ENCODE measurements at places on chromosomes 13 and 19.
A peak's percentile ranks its signal among the peaks of the same experiment; 100 is the strongest.

DNA sequence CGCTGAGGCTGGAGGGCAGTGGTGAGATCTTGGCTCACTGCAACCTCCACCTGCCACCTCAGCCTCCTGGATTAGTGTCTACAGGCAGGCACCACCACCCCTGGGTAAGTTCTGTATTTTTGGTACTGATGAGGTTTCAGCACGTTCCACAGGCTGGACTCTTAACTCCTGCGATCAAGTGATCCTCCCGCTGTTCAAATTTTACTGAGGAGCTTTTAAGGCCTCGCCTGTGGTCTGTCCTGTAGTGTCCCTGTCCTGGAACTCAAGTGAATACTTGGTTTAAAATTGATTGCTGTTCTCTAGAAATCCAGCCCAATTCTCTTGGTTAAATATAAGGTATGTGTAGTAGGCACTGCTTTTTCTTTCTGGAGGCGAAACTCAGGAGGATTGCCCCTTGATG is 65.2 kb downstream of the DPRX start:
- DNase-seq = no peak

DNA sequence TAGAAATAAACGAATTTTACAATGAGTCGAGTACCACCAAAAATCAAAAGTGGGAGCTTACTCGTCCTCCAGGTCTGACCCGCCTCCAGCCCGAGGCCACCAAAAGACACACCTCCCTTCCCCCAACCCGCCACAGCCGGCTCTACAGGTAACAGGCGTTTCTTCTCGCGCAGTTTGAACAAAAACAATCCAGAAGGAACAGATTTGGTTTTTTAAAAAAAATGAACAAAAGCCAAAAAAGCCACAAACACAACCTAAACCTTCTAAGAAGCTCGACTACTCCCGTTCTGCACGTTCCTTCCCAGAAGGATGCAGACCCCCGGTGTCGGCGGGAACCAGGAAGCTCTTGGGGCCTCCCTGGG is 671 bp downstream of the ZDHHC20 start:
- peak; percentile 62 for DNase-seq

GRCh38 chr13:59166174-59166573 is 997.6 kb downstream of the DIAPH3 start:
- DNase-seq = no peak

DNA sequence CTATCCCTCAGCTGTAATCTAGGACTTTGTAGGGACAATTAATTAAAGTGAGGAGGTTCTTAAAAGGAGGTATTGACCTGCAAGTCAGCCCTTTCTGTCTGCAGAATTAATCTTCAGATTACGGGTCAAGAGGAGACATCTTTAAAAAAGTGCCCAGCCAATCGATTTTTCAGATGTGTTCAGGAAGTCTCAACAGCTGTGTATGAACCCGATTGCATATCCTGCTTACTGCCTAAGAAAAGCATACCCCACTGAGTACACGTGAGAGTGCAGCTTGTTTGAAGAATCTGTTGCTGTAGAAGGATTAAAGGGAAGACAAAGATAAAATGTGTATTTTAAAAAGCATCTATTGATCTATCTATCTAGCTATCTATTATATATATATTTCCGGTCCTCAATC is 1194.5 kb downstream of the UQCRFS1 start:
- no peak for DNase-seq

DNA sequence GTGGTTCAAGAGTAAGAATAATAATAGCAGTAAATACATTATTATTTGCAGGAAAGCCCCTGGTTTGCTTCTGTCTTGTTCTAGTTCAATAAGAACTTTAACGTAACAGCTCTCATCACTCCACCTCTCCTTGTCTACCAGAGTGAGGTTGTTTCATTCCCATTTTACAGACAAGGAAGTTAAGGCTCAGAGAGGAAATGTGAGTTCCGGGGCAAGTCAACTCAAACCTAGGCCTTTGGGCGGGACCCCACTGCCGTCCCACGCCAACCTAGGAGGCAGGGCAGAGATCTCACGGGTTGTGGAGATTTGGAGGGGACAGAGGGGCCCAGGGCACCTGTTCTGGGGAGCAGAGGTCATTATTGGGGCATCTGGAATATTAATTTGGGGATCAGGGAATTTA is 1.5 kb downstream of the MAP4K1 start:
- DNase-seq = no peak

GRCh38 chr13:27622102-27622820 is 569 bp downstream of the POLR1D start:
- DNase-seq = no peak

DNA sequence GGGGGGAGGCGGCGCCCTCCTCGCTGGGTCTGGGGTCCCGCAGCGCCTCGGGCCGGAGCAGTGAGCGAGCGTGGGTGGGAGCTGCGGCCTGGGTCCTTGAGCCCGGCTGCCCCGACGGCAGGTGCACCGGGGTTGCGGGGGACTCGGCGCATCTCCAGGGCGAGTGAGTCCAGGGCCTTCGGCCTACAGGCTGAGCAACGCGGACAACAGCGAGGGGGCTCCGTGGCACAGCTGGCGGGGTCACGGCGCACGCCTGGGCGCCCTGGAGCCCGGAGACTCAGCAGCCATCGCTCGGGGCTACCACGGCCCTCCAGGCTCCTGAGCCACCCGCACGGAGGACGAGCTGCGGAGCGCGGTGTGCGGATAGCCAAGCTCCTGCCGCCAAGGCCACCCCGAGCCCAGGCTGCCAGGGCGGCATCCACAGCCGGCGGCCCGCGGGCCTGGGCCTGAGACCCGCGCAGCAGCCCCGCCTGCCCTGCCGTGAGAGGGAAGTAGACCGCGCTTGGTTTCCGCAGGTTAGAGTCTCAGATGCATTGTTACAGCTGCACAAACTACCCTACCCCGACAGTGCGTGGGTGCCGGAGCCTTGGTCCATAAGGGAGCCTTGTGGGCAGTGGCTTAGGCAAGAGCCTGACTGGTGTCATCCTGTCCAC is 253.9 kb upstream of the SGCG start:
- no peak for DNase-seq

- no peak for DNase-seq
These were observed 7.6 kb upstream of the ALOX5AP start for GRCh38 chr13:30727491-30728355.

GRCh38 chr19:5131031-5131505 is 162.2 kb downstream of the KDM4B start:
- no peak for DNase-seq

GRCh38 chr13:85093808-85094207 is 705.4 kb downstream of the SLITRK6 start:
- peak; percentile 44 for DNase-seq

DNA sequence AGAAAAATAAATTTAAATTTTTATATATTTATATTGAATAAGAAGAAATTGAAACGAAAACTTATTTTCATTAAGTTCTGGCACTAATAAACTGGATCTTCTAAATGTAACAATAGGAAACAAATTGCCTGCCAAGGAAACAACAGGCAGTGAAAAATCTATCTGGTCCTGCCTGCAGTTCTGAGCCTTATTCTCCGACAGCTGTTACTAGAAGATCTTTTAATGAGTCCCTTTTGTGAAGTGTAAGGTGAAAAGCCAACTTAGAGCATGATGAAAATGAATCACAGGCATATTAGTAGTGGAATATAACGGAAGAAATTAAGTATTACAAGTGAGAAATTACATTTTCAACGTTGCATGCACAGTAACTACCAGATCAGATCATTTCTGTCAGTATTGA is 1002.7 kb upstream of the PCDH20 start:
- no peak for DNase-seq

GRCh38 chr13:23979361-23980159 is 82.3 kb upstream of the C1QTNF9B start:
- DNase-seq = peak; percentile 88

DNA sequence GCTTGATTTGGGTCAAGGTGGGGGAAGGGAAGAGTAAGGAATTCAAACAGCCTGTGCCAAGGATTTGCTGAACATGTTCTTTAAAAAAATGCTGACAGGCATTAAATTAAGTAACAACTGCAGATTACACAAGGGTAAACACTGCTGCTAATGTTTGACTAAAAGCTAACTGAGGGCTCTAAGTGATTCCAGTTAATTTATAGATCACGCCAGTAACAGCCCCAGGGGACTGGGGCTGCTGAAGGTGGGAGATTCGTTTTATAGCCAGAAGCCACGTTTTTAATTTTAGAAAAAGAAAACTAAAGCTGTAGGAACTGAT is 321.7 kb downstream of the DLEU7 start:
- no peak for DNase-seq

GRCh38 chr13:103671547-103671946 is 605.3 kb upstream of the SLC10A2 start:
- no peak for DNase-seq

DNA sequence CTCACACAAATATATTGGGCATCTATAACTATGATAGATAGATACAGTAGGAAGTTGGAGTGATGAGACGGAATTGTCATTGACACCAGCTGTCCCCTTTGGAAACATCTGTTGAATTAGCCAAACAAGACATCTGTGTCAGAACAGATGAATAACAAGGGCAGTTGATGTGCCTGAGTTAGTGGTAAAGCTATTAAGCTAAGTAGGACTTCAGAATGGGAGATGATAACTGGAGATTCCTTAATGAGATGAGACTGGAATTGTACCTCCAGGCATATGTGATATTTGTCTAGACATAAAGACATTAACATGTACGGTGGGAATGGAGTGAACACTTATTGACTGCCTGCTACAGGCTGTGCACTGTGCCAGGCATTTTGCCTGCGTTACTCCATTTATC is 78.7 kb downstream of the MBNL2 start:
- DNase-seq = no peak

- no peak for DNase-seq
These were observed 614.4 kb upstream of the PCDH9 start for GRCh38 chr13:67844574-67844973.

- no peak for DNase-seq
These were observed 23.0 kb downstream of the NEK5 start for GRCh38 chr13:52105841-52106240.

GRCh38 chr13:19720039-19720438 is 62.7 kb downstream of the PSPC1 start:
- DNase-seq = no peak

GRCh38 chr13:110363010-110363409 is 55.9 kb downstream of the COL4A2 start:
- DNase-seq = no peak

DNA sequence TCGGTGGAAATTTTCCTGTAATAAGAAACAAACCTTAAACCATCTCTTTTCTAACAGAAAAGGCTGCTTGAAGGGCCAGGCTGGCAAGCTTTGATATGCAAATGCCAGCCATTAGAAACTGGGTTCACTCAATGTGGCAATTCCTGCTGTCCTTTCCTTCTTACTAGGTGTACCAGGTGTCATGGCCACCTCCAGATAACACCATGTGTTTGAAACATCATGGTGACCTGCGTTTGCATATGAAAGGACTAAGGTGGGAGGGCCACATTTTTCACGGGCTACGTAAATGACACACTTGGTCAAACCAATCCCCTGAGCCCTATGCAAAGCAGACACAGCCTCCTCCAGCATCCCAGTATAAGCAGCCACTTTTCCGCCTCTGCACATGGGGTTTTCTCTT is 789.1 kb upstream of the SLITRK5 start:
- no peak for DNase-seq

DNA sequence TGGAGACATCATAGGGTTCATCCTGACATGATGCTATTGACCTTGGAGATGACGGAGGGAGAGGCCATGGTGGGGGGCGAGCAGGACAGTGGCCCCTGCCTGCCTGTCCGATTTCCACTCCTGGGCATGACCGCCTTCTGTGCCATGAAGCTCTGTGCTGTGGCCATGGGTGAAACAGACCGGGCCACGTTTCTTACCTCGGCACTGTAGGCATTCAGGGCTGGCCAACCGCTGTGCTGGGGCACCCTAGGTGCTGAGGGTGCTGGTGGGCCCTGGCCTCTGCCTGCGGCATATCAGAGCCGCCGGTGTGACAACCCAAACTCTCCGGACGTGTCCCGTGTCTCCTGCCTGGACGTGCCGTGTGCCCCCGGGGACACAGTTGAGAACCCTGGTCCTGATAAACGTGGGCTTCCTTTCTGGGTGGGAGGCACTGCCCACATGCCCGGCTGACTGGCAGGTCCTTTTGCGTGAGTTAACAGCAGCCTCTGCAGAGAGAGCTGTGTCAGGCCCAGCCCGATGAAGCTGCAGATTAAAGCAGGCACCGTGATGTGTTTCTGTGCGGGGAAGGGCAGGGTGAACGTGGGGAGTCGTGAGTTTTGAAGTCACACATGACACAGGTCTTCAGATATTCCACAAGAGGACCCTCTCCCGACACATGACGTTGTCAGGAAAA is 46.5 kb downstream of the TMEM255B start:
- DNase-seq = peak; percentile 21

- no peak for DNase-seq
These were observed 1020.5 kb upstream of the SLC10A2 start for GRCh38 chr13:104086759-104087158.

DNA sequence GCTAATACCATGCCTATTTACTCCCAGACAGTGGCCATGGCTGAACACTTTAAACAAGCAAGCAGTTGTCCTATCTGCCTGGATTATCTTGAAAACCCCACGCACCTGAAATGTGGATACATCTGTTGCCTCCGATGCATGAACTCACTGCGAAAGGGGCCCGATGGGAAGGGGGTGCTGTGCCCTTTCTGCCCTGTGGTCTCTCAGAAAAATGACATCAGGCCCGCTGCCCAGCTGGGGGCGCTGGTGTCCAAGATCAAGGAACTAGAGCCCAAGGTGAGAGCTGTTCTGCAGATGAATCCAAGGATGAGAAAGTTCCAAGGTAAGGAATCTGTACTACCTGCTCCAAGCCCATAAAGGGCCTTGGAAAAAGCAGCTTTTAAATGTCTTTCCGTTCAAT is 8.6 kb downstream of the RFPL4AL1 start:
- DNase-seq = no peak

- no peak for DNase-seq
These were observed 355.0 kb downstream of the MYO16 start for GRCh38 chr13:108984251-108984920.

DNA sequence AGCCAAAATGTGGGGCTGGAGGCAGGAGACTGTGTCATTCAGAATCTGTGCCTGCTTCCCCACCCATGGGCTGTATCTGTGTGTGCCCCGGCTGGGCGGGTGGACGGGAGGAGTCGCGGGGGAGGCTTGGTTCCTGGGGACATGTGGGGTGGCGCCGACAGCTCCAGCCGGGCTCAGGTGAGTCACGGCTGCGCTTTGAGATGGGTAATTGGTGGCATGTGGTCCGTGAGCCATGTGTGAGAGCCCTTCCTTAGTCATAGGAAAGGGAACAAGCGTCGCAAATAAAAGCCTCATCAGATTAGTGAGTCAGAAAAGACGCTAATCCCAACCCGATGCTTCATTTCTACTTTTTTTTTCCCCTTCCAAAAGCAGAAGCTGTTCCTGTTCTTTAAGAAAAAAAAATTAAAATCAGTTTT is 118.6 kb upstream of the ZNF536 start:
- DNase-seq = no peak

Data from Right ventricle myocardium superior (tissue), 1 donor.